ENCODE measurements at places on chromosomes 1 and 21.

- DNase-seq = peak; percentile 30
Measured at GRCh38 chr1:241485554-241485992, 34.0 kb downstream of the FH start.

DNA sequence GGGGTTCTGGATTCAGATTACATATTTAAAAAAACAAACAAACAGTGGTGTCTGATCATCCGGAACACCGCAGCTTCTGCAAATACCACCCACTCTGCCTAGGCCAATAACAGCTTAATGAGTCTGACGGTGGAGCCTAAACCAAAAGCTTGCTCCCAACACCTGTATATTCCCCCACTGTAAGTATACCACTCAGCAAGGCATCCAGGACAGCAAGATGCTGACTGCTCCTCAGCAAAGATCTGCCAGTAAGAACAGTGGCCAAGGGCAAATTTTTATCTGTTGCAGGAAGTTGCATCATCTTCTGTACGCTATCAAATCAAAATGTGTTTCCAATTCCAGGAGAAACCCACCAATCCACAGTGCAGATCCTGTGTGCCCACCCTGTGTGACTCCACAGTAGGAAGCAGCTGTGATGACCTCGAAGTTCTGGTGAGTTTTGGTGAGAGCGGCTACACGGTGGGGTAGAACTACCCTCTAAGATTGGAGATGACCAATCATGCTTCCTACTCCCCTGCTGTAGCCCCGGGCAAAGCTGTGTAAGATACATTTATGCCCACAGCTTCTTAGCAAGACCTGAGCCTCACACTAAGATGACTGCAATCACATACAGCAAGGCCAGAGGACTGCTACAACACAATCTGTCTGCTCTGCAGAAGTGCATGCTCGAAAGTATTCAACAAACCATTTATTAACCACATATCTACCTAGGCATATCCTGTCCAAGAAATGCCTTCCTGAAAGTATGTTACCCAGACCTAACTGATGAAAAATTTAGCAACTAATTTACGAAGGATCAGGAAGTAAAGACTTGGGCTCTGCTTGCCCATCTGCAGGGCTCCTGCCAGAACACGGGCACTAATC lies 30.5 kb downstream of the SIPA1L2 start:
- DNase-seq = no peak

- no peak for DNase-seq
Measured at GRCh38 chr1:192969091-192969490, 90.1 kb downstream of the UCHL5 start.

- DNase-seq = no peak
Measured at GRCh38 chr21:43348801-43349261, 78.1 kb downstream of the SIK1 start.

DNA sequence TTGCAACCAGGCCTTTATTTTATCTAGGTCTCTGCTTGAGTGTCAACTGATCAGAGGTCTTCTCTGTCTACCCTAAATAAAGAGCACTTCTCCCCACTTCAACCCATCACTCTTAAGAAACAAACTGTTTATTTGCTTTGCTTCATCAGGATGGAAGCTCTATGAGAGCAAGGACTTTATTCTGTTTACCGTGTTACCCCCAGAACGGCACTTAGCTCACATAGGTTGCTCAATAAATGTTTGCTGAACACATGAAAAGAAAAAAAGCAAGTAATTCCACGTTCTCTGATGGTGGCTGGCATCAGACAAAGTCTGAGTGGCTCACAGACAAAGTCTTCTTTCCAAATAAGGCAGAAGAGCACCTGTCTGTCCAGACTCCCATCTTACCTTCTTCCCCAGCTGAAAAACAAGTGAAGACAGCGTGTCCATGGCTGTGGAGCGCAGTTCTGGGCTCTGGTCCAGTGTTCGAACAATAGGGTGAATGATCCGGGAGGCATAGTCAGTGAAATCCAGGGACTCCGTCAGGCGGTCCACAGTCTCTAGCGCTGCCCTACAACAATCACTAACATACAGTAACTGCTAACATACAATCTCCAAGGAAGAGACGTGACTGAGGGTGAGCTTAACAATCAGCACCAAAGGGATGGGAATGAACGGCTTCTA lies 22.9 kb downstream of the ANGPTL7 start:
- no peak for DNase-seq

DNA sequence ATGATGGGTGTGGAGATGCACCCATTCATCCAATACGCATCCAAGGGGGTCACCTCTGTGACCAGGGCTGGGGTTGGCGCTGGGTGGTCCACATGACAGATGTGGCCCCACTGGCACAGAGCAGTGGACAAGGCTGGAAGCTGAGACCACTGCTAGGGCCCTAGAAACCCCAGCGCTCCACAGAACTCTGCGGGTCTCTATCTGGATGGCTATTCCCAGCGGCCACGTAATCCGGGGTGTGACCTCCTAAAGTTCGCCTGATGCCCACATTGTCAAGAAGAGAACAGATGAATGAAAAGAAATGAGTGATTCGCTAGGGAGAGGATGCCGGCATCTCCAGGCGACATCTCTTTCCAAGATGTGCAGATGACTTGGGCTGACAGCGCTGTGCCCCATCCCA lies 55.2 kb downstream of the PRDM15 start:
- DNase-seq = no peak

- no peak for DNase-seq
Measured at GRCh38 chr1:147853391-147853790, 49.2 kb upstream of the GJA8 start.

- no peak for DNase-seq
Measured at GRCh38 chr1:198610362-198610761, 28.5 kb upstream of the PTPRC start.

- no peak for DNase-seq
Measured at GRCh38 chr1:227065311-227065710, 125.2 kb downstream of the COQ8A start.

DNA sequence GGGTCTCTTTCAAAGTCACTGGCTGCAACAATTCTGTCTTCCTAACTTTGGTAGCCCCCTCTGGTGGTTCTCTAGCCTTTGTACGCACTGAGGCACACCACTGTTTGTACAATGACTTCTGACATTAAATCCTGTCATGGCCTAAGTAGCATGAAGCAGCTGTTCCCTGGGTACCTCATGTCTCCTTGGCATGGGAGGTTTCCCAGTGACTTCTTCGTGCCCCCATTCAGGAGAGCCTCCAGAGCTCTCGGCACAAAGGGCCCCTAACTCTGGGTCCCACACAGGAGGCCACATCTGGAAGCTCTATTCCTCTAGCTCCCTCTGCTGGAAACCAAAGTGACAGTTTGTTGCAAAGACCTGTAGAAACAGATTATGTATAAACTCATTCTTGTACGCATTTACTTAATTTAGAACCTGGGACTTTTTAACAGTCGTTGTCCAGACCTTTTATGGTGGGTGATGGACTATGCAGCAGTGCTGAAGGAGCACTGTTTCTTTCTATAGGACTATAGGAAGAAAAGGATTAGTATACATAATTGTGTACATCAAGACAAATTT lies 13.4 kb downstream of the SWT1 start:
- DNase-seq = peak; percentile 56

DNA sequence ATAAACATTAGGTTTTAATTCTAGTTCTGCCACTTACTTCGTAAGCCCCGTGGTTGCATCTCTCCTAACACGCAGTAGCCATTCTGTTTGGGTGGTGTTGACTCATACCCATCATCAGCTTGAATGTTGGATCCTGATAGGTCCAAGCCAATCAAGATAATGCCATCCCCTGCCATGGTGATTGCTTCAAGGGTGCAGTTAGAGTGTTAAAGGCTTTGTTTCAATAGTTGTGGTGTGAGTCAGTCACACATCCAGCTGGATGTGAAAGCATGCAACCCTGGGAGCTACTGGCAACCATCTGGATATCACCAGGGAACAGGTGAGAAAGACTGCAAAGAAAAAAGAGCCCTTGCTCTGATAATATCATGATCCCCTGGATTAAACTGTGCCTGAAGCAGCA lies 69.1 kb downstream of the OMA1 start:
- no peak for DNase-seq

DNA sequence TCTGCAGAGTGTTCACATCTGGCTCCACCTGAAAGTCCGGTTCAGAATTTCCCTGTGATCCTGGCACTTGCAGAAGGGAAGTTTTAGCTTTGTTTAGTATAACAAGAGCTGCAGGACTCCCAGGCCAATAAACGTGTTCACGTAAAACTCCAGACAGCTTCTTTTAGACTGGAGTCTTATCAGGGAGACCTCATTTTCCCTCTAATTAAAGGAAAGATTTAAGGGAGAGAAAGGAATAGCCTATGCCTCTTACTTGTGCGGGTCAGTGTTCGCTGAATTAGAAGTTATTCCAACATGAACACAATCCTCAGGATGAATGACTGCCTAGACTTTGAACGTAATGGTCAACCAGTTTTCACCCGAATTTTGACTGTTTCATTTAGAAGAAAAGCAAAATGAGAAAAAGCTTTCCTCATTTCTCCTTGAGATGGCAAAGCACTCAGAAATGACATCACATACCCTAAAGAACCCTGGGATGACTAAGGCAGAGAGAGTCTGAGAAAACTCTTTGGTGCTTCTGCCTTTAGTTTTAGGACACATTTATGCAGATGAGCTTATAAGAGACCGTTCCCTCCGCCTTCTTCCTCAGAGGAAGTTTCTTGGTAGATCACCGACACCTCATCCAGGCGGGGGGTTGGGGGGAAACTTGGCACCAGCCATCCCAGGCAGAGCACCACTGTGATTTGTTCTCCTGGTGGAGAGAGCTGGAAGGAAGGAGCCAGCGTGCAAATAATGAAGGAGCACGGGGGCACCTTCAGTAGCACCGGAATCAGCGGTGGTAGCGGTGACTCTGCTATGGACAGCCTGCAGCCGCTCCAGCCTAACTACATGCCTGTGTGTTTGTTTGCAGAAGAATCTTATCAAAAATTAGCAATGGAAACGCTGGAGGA lies 202.1 kb upstream of the SGIP1 start:
- DNase-seq = no peak

- DNase-seq = no peak
Measured at GRCh38 chr21:10272216-10272615, 249.2 kb upstream of the TPTE start.

- DNase-seq = no peak
Measured at GRCh38 chr1:207968521-207969009, 57.6 kb upstream of the CD34 start.

DNA sequence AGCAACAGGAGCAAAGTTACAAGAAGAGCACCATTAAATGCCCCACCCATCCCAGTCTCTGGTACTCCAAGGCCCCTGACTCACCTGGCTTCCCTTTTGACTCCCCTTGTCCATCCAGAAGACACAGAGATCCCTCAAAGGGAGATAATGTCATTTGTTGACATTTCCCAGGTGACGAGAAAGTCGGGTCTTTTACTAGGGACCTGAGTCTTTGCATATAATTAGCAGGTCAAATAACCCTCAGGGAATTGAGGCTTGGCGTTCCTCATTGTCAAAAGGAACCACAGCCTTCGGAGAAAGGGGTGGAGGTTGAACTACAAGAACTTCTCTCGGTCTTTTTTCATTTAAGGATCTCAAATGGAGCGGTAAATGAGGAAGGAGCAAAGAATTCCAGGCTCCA lies 133.2 kb downstream of the PROX1 start:
- DNase-seq = no peak

- DNase-seq = no peak
Measured at GRCh38 chr1:21511579-21512522, 2.6 kb downstream of the ALPL start.

- no peak for DNase-seq
Measured at GRCh38 chr1:87007323-87007722, 92.9 kb downstream of the HS2ST1 start.

DNA sequence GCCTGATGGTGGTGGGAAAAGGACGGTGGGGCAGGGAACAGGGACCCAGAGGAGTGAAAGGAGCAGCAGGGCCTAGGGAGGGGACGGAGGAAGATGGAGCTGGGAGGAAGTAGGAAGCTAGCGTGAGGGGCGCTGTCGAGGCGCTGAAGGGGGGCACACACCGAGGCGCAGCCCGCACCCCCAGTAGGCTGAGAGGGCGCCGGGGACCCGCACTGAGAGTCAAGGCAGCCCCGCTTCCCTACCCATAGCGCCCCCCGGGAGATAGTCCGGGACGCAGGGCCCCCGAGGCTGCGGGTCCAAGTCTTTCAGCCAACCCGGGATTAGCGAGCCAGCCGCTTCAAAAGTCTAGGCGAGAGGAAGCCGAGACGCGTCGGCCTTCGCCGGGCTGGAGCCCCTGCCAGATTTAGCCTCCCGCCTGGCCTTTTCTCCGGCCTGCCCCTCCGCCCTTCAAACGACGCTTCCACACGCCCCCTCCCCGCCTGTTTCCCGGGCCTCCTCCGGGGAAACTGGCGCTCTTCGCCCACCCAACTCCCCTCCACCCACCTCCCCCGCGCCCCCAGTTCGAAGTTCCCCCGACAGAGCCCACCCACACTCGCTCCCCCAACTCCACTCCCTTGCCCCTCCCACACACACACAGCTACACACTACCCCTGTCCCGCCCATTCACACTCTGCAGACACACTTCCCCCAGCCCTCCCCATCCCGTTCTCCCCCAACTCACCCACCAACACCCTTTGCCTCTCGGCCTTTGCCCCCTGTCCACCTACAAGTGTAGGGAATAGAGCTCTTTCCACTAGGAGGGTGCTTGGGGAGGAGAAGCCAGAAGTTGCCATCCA lies 7.8 kb upstream of the PROX1 start:
- no peak for DNase-seq

DNA sequence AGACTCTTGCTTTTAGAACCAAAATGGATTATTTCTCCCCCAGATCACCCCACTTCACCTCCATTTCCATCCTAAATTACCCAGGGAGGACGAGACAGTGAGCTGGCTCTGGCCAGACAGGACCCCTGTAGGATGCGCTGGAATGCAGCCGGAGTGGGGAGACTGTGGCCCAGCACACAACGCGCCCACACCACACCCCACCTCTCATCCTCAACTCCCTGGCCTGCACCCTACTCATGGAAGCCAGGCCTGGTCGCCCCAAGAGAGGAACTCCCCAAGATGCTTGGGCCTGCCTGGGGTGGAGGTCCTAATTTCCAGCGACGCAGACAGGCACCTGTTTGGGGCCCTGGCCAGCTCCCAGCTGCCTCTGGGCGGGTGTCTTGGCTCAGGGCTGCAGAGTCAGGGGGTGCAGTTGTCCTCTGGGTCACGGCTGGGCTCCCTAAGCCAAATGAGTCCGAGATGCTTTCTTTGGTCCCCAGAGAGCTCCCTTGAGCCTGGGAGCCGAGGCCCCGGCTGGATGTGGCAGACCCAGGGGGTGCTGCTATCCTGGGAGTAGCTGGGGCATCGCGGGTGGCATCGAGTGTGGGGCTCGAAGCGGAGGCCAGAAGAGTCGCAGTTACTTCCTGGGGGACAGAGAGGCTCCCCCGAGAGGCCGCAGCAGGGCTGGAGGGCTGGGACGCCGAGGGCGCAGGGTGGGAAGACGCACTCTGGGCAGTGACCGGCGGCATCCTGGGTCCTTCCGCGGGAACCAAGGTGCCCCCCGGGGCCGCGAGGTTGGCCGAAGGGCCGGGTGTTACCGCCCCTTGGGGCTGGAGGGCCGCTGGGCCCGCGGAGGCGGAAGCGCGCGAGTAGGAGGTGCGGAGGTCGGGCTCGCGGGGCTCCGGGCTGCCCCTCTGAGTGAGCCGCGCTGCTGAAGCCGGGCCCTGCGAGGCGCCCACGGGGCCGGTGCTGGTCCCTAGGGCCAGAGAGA lies 10.4 kb downstream of the CLEC20A start:
- no peak for DNase-seq

GRCh38 chr21:41435706-41436105 lies 9.7 kb downstream of the MX1 start:
- no peak for DNase-seq

Measured in NCI-H1105 treated with DMSO at 0.1 percent for 48 hours (cell line).